Hindlimb muscle (tissue), 1 donor: ENCODE measurements at places on chromosomes 2 and 18.

DNA sequence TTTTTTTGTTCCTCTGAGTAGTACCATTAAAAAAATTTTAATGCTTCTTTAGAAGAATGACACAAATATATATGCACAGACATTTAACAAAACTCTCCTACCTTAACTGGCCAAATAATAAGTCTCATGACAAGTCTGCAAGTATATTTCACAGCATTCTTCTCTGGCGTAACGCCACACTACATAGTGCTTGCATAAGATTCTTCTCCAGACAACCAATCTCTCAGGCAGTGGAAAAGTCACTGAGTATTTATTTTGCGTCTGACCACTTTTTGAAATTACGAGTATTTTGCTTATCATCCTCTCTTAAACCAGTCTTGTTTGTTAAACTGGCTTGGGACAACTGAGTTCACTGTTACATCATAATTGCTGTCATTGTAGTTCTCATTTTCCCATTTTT, 749.2 kb downstream of the ADCYAP1 start:
- no peak for DNase-seq

DNA sequence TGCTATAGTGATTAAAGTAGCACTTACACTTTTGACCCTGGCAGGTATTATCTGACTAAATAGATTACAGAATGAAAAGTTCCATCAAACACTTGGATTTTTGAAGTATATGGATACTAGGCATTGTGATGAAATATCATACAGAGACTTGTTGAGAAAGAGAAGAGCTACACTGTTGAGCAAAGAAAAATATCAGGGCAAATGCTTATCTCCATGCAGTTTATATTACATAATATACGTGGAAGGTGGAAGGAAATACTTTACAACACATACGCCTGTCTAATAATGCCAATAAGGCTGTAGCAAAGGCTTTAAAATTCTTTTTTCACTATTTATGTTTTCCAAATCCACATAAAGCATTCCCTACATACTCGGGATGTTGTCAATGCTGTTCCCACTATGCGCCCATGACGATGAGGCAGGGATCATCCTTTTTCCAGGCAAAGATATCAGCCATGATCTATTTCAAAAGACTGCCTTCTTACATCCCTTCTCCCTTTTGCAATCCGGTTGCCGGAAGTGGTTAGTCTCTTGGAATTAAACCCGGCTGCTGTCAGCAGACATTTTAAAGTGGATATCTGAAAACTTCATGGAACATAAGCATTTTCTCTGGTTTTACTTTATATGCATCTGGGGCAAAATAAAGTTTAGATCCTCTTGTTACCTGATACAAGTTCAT, 92.6 kb upstream of the ITGA4 start:
- no peak for DNase-seq

DNA sequence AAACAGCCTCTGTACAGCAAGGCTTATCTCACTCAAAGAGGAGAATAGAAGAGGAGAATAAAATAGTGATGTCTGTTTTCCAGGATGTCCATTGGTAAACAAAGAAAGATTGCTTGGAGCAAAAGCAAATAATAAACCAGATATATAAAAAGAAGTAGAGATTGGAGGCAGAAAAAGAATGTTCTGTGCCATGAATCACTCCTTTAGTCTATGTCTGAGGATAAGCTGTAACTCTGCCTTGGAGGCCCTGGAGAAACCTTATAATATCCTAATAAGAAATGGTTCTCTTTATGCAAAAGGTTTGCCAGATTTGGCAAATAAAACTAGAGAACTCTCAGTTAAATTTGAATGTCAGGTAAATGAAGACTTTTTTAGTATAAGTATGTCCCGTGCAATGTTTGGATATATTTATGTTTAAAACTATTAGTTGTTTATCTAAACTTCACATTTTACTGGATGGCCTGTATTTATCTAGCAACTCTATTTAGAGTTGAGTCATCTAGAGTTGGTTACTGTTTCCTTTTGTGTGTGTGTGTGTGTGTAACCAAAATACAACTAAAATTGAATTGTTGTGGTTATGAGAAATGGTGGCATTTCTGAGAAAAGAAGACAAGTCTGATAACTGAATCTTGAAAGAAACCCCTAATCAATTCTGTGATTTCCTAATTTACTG, 510.3 kb upstream of the SETBP1 start:
- DNase-seq, result no peak

DNA sequence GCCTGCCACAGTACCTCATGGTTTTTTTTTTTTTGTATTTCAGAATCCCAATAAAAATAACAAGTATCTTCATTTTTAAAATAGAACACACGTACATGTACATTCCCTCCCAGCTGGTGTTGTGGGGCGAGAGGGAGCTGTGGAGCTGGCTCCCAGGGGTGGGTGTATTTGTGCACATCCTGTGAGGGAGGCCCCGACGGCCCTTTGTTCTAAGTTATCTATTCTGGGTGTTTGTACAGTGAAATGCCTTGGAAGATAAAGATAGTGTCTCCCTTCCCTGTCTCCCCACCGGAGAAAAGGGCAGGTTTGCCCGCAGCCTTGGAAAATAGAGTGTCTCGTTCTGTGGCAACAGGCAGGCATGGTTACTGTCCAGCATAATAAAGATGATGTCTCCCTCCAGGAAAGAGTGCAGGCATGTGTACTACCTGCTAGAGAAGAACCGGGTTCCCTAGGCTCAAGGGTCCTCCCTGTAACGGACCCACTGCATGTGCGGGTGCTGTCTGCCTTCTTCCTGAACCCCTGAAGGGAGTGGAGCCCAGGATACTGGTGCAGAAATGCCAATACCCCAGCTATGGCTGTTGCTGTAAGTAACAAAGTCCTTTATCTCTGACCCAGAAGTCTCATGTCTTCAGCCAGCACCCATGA, 12.1 kb upstream of the ALLC start:
- no peak for DNase-seq

GRCh38 chr2:58796239-58796910, 555.2 kb upstream of the FANCL start:
- DNase-seq, result no peak

- DNase-seq, result no peak
These were observed 542.1 kb downstream of the PID1 start for GRCh38 chr2:228728961-228729360.

GRCh38 chr2:41510108-41510507, 537.7 kb upstream of the PKDCC start:
- no peak for DNase-seq

- DNase-seq, result peak; percentile 54
These were observed 4.0 kb downstream of the PTGR3 start for GRCh38 chr18:75204732-75205513.

- DNase-seq, result no peak
These were observed 9.2 kb downstream of the GNLY start for GRCh38 chr2:85703329-85703728.

- DNase-seq, result peak; percentile 54
These were observed 2.0 kb upstream of the CHRND start for GRCh38 chr2:232523682-232524597.

DNA sequence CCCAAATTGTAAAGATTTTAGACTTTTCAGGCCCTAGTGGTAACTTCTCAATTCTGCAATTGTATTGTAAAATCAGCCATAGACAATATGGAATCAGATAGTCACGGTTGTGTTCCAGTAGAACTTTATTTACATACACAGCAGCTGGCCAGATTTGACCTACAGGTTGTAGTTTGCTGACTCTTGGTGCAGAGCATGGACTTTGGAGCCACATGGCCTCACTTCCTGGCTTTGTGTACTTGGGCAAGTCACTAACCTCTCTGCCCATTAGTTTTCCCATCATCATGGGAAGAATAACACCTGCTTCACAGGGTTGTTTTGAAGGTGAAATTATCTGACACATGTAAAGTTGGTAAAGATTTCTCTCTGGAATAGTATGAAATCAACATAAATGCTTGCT, 147.6 kb downstream of the TMEM200C start:
- no peak for DNase-seq

DNA sequence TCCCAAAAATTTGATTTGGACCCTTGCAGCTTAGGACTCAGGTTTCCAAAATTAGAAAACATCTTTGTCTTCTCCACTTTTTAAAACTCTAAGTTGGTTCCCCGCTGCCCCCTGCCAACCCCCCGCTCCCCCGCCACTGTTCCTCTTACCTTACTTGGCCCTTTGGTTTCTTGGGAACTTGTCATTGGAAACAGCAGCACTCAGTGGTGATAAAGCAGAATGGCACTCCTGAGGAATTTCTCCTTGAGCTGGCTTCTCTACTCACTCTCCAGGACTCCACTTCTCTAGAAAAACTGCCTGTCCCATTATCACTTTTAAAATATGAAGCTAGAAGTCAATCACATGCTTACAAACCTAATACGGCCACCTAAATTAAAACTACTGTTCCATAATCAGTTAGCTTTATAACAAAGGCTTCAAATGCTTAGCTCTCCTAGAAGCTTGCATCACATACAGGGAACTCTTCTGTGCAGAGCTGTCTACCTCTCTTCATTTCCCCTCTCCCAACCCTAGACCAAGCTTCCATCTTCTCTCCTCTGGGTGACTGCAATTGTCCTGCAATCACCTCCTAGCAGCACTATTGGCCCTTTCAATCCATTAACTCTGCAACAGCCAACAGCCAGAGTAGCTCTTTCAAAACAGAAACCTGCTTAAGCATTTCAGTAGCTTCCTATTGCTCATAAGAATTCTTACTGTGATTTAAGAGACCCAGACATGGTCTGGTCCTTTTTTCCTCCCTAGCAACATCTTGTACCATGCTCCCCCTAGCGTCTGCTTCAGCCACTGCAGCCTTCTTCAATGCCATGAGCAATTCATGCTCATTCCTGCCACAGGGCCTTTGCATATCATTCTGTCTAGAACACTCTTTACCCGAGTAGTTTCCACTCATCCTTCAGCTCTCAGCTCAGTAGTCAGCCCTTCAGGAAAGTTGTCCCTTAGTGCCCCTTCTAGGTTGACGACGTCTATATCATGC, 15.2 kb upstream of the PLEKHM3 start:
- peak; percentile 37 for DNase-seq

- DNase-seq, result peak; percentile 54
These were observed 105.6 kb upstream of the LDLRAD4 start for GRCh38 chr18:13112982-13113381.

- DNase-seq, result no peak
These were observed 57.2 kb upstream of the SLC1A4 start for GRCh38 chr2:64932116-64932370.

DNA sequence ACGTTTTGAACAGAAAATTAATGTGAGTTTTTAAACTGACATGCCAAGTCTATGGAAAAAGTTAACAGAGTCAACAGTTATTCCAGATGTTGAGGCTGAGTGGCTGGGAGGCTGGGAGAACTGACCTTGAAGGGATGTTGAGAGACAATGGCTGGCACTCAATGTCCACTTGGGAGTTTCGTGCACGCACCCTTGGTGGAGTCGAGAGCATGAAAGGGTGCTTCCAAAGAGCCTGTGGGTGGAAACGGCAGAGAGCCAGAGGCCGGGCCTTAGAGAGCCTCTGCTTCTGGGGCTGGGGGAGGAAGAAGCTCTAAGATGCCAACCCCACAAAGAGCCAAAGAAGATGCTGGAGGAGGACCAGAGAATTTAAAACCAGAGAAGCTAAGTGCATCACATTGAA, 63.4 kb upstream of the L3MBTL4 start:
- peak; percentile 40 for DNase-seq

- no peak for DNase-seq
These were observed 271.4 kb downstream of the ZEB2 start for GRCh38 chr2:144248350-144249034.

DNA sequence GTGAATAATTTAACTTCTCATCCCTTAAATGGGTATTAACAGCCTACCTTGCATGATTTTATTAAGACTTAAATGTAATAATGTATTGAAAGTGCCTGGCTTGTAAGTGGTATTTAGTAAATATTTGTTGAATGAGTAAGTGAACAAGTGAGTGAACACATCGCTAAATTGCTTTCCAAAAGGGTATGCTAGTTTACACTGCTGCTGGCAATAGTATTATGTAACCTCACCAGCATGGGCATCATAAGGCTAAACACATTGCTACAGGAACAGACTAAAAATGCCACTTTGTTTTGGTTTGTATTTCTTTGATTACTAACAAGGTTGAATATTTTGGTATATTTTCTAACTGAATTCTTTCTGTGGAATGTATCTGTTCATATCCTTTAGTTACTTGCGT, 9.8 kb downstream of the WDR43 start:
- DNase-seq, result no peak
